ENCODE measurements at places on chromosomes 11 and 22. TPM values are rescaled to one million over a fixed set of nuclear protein-coding genes. Genes with fewer than 3 reads are reported as not detected.

The IL10RA gene
- 8.2 TPM for total RNA-seq

The NPTXR gene
- 26.9 TPM for total RNA-seq

GRCh38 chr22:39514373-39514973, 5.9 kb upstream of the ATF4 start:
- peak; percentile 66 for DNase-seq

The ROM1 gene
- total RNA-seq, result 3.7 TPM

The TMEM151A gene
- 1.1 TPM for total RNA-seq

The ART1 gene
- total RNA-seq, result not detected

The E2F8 gene
- total RNA-seq, result 3.4 TPM

The TECTA gene
- 4.2 TPM for total RNA-seq

- no peak for DNase-seq
Observed at GRCh38 chr11:133500435-133500834, 31.9 kb downstream of the OPCML start.
